Bone marrow (tissue), 2 donors: ENCODE measurements at places on chromosomes 11 and 22.

DNA sequence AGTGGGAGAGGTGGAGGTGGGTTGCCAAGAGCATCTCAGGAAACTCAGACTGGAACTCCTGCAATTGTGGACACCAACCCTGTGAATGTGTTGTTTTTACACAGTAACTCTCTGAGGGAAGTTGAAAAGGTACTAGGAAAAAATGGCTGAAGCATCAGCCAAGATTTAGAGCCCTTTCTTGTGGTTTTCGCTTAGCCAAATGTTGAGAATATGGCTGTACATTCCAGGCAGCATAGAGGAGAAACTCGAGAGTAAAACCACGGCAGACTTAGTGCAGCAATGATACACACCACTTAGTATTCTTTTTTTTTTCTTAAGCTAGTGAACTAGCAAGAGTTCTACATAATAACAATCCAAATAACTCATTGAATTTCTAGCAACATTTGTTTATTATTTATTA is 309.7 kb upstream of the MTNR1B start:
- DNase-seq: no peak

GRCh38 chr11:65817312-65817834 is 16.4 kb upstream of the SNX32 start:
- no peak for DNase-seq

- DNase-seq: no peak
Measured at GRCh38 chr11:118659953-118660680, 19.3 kb downstream of the TREH start.

- no peak for DNase-seq
Measured at GRCh38 chr11:130439160-130439519, 9.3 kb upstream of the ADAMTS15 start.

DNA sequence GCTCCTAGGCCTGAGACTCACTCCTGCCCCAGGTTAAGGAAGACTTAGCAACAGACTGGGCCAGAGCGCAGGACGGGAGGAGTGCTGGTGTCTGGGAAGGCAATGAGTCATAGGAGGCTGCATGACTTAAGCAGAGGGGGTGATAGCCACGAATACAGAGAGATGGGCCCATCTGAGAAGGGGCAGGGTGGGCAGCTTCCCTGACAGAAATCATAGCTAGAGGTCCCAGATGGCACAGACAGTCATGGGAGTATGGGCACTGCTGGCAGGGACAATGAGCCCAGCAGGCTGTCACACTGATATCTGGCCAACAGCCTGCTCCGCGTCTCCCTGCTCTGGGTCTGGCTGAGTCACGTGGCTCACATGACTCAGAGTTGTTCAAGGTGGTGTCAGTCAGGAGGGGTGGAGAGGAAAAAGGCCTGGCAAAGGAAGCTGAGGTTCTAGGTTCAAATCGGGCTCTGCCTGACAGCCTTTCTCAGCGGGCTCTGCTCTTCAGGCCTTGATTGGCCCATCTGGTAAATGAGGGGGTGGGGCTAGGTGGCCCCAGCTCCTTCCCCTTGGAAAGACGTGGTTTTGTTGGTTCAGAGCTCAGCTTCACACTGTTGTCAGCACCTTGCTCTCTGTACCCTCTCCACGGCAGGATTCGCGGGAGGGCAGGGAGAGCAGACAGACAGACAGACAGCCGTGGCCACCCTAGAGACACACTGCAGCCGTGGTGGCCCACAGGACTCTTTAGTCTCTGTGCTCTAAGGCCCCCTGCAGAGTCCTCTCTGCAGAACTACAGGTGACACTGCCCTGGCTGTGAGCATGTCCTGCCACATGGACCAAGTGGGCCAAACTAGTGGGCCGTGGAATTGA is 47.8 kb downstream of the DBX1 start:
- peak; percentile 40 for DNase-seq

DNA sequence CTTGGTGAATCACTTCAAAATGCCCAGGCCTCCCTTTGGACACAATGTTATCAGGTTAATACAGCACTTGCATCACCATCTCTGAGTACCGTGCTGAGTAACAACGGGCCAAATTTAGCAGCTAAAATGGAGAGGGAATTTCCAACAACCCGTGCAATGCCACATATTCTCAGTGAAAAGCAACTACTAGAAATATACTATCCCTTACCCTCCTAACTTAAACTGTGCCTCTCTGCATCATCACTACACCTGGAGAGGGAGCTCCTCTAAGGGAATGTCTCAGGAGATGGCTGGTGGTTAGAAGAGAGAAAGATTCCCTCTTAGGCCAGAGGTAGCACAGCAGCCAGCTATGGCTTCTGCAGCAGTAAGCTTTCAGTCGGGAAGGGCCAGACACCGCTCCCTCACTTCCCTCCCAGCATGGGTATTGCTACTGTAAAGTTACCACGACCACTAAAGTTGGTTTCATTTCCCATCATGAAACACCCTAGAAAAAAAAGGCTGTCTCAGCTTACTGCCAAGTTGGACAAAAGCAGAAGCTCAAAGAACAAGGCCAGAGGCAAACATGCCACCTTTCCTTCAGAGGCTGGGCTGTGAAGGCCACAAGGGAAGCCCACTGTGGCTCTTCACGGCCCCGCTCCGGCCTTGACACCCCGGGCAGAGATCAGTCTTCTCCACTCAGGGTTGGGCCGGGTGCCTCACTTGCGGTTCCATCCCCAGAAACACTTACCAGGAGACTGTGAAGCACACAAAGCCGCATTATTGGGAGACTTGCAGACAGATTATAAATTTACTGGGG is 3.9 kb downstream of the MAML2 start:
- peak; percentile 80 for DNase-seq

DNA sequence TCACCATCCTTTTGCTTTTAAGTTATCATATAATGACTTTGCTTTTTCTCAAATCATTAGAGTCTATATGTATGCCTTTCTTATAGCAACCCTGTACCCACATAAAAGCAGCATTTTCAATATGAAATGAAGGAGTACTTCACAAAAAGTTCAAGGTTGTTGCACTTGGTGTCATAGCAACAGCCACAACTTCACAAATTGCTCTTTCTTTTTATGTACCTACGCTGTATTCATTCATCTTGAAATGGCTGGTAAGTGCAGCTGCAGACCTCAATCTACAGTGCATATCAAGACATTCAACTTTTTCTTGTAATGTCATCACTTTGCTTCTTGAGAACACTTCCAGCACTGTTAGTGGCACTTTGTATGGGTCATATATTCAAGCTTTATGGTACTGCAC is 18.6 kb downstream of the CWC15 start:
- DNase-seq: no peak

GRCh38 chr11:124085583-124085982 is 29.7 kb upstream of the VWA5A start:
- no peak for DNase-seq

DNA sequence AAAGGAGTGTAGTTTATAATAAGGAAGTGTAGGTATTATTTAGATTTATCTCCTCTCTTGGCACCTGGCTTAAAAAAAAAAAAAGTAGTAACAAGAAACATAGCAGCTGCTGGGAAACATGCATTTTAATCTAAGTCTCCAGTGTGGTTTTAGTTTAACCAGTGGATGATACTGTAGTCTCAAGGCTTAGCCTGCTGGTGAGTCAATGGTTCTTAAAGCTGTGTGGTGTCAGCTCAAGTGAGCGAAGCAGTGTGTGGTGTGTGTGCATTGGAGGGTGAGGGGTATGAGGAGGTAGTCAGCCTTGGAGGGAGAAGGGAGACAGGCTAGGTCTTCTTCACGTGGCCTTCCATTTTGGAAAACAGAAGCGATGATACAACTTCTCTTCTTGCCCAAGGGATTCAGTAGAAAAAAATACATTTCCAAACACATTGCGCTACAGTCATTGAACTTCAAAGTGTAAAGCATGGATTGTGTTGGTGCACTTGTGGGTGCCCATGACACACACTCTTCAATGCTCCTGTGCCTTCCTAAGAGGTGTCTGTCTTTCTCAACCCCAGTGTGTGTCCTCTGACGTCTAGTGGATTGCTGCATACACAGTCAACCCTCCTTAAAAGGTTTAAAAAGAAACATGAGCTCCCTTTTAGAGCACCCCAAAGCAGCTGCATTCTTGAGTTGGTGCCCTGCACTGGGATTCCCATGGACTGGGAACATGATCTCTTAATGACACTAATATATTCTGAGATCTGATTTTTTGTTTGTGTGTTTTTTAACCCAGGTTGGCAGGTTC is 40.1 kb downstream of the ZBTB16 start:
- DNase-seq: no peak

GRCh38 chr11:95486466-95486865 is 255.5 kb upstream of the SESN3 start:
- no peak for DNase-seq

- no peak for DNase-seq
Measured at GRCh38 chr11:70107191-70107590, 29.1 kb downstream of the ANO1 start.
